ENCODE measurements at places on chromosomes 2 and 18.

- no peak for DNase-seq
Measured at GRCh38 chr2:214737188-214737587, 72.3 kb downstream of the BARD1 start.

GRCh38 chr2:77520641-77521547 is 1.3 kb downstream of the LRRTM4 start:
- DNase-seq, result no peak

GRCh38 chr18:39661856-39662366 is 2096.3 kb upstream of the CELF4 start:
- DNase-seq, result no peak

DNA sequence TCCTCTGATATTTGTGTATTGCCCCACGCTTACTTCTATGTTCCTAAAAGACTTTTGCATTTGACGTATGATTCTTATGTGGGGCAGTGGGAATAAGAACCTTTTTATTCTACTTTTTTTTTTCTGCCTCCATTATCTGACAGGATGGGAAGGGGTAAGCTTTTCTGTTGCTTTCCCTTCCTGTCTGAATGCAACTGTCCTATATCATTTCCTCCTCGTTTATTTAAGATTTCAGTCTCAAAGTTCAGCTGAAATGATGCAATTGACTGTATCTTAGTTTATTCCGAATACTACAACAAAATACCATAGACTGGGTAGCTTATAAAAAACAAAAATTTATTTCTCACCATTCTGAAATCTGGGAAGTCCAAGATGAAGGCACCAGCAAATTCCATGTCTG is 24.1 kb upstream of the HNMT start:
- DNase-seq, result no peak

DNA sequence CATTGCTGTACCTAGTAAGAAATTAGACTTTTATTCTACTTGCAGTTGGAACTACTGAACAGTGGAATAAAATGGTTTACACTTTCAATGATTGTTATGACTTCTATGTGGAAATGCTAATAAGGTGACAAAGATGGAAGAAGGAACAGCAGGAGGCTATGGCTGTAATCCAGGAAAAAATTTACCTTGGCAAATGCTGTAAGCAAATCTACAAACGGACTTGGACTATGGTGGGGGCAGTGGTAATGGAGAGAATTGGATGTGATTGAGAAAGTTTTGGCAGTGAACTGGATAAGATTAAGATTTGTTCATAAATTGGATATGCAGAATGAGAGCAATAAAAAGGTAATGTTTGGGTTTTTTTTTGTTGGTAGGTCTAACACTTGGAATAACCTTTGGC is 111.0 kb upstream of the ERBB4 start:
- DNase-seq, result no peak

DNA sequence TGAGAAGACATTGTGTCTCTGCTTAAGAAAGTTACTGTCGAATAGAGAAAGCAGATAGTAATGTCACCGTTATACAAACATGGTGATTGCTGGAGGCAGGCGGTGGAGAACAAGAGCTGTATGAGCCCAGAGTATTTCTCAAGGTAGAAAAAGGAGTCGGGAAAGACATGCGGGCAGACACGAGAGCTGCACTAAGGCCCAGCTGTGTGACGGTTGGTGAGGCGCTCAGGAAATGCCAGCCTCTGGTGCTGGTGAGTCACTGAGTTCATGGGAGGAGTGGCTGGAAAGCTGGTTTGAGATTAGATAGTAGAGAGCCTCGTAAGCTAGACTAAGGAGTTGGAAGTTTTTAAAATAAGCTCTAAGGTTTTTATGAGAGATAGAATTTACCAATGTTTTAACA is 390.9 kb upstream of the TRIB2 start:
- DNase-seq, result no peak

GRCh38 chr2:44793322-44793870 is 148.1 kb upstream of the SIX3 start:
- DNase-seq, result no peak

- no peak for DNase-seq
Measured at GRCh38 chr18:34189656-34190435, 34.9 kb downstream of the NOL4 start.

- no peak for DNase-seq
Measured at GRCh38 chr2:128425216-128425615, 106.5 kb upstream of the HS6ST1 start.

GRCh38 chr18:33201509-33201926 is 239.0 kb downstream of the CCDC178 start:
- DNase-seq, result no peak

DNA sequence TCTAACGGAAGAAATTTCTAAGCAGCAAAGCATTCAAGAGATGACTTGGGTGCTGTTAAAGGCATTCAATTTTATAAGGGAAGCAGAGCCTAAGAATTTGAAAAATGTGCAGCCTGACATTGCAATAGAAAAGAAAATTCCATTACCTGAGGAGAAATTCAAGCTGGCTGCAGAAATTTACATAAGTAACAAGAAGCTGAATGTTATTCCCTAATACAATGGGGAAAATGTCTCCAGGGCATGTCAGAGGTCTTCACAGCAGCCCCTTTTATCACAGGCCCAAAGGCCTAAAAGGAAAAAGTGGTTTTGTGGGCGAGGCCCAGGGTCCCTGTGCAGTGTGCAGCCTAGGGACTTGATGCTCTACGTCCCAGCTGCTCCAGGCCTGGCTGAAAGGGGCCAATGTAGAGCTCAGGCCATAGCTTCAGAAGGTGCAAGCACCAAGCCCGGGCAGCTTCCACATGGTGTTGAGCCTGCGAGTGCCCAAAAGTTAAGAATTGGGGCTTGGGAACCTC is 306.7 kb downstream of the RDH14 start:
- no peak for DNase-seq

GRCh38 chr2:173659509-173659908 is 304.8 kb downstream of the CDCA7 start:
- no peak for DNase-seq

DNA sequence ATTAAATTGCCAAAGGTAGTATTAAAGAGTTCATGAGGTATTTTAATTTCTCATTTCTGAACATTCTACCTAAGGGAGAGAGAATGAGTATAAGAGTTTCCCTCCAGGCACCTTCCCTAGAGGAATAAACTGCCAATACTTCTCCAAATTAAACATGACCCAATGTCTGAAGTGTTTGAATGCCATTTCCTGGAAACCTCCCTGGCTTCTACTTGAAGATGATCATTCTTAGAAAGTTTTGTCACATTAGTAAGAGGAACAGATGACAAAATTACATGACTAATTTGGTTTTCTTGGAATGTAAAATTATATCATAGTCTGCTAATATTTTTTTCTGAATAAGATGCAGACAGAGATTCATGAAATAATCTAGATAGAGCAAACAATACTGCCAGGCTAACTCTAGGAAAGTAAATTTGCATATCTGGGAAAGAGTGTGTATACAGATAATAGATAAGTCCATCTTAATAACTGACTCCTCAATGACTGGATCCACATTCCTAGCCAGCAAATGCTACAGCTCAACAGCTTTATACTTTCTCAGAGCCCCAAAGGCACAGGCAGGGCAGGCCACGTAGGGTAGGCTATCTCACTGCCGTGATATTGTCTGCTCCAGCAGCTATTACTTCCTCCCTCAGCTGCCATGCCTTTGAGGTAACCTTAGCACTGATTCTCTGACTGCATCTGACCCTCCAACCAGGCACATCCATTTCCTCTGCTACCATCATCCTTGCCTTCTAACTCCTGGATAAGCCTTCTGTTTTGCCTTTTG is 630.8 kb upstream of the PIK3C3 start:
- no peak for DNase-seq

GRCh38 chr2:138058427-138058826 is 94.2 kb downstream of the HNMT start:
- DNase-seq, result no peak

DNA sequence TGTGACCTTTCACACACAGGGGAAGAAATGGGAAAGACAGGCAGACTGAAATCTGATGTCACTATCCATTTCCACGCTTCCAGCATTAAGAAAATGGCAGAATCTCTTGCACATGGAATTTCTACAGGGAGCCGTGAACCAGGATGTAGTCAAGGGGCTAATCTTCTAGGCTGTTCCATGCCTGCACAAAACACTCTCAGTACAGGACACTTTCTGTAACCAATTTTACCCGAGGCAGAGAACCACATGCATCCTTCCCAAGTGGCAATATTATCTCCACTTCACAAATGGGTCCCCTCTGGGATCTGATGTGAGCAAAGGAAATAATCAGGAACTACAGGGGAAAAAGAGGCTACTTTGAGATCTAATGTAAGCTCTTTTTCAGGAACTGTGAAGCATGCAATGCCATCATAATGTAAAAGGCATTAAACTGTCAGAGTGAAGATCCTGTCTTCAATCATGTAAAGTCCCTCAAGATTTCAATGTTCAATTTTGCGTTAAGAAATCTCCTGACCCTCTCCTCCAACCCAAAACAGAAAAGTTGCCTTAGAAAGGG is 236.9 kb downstream of the RBM43 start:
- DNase-seq, result no peak

- no peak for DNase-seq
Measured at GRCh38 chr2:64837925-64838641, 151.1 kb upstream of the SLC1A4 start.

DNA sequence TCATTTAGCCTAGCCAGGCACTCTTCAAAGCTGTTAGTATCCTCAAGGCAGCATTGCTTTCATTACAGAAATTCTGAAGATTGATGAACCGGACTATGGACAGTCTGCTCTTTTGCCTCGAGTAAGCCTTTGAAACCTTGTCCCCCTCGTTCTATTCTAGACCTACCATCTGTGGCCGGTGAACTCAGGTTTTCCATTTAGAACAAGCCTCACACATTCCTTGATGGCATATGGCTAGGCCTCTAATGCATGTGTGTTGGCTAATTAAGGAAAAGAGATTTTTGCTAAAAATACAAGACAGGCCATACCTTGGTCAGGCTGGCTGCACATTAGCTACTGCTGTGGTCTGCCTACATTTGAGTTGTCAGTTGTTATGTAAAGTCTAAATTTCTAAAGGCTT is 111.8 kb downstream of the CERS6 start:
- no peak for DNase-seq

DNA sequence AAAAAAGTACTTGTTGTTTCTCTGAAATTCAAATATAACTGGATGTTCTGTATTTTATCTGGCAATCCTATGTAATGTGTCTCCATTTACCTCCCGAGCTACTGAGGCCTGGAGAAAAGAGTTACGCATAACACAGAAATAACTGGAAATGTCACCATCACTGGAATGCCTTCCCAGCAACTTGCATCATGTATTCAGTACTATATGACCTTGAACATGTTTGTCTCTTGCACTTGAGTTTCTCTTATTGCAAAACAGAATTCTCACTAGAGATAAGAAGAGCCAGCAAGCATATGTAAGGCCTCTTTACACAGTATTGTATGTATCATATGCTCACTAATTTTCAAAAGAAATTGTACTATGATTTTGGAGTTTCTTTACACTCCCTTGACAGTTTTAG is 99.6 kb upstream of the CTAGE1 start:
- DNase-seq, result no peak

GRCh38 chr2:9539531-9539930 is 16.1 kb downstream of the ADAM17 start:
- no peak for DNase-seq

GRCh38 chr2:173793709-173794565 is 171.2 kb downstream of the SP3 start:
- DNase-seq, result no peak

DNA sequence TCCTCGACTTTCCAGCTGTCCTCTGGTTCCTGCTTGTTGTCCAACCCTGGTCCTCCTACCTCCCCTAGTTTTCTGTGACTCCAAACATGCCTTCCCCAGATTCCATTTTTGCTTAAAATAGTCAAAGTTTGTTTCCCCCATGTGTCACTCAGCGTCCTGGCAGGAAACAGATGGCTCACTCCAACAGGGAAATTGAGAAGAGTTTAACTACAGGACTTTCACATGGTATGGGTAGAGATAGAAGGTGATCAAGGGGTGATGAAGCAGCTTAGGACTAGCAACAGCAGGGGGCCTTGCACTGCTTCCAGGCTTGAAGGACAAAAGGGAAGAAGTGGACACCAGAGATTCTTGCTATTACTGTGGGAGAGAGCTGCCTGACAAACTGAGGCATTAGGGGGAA is 6.1 kb upstream of the CUL3 start:
- no peak for DNase-seq

GRCh38 chr2:120934574-120935338 is 199.1 kb downstream of the GLI2 start:
- no peak for DNase-seq

DNA sequence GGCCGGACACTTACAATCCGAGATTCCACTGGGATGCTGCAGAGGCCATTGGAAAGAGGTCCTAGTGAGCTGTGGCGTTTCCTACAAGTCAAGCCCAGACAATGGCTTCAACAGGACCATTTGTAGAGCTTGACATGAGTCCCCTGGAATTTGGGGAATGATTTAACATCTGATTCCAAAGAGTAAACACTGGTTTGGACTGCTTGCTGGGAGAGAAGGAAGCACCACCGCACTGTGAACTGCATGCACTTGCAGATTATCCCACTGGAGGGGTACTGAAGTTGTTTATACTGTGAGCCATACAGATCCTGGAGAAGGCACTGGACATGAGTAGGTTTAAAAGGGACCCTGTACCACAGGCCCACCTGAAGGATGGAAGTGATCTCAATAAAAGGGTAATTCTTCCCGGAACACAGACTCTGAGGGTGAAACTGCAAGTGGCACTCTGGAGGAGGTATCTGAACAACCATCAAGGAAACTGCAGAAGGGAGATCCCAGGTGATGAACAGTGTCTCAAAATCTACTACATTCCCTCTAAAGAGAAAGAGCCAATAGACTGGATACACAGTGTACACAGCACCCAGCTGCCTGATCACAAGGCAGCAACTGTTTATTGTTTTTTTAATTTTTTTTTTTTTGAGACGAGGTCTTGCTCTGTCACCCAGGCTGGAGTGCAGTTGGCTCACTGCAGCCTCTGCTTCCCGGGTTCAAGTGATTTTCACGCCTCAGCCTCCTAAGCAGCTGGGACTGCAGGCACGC is 4.3 kb upstream of the RAB6C start:
- DNase-seq, result no peak

GRCh38 chr18:51610481-51610880 is 413.0 kb upstream of the MEX3C start:
- DNase-seq, result no peak

DNA sequence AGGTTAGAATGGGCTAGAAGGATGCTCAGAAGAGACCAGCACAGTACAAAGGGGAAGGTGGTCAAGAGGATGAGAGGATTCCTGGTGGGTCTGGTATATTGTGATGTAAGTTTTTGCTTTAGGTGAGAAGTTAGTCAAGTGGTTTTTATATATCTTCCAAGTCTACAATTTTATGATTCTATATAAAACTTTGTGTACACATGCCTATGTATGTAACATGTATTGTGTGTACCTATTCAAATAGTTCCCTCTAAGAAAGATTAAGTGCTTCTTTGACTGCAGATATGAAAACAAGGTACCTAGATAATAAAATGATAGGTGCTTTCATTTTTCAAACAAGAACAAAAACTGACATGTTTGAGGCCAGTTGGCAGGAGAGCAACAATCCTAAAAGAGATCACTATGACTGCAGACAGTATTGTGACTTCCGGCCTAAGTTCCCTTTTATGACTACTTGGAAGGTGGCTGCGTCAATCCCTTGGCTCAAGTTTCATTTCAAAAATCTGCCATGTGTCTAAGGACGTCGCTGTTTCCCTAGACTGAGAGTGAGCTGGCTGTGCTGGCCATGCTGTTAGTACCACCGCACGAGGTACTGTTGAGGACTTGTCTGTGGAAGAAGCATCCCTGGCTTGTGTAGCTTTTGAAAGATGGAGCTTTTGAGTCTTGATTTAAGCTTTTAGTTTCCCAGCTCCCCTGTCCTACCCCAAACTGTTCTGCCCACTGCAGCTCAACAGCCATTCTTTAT is 123.1 kb downstream of the PRPF40A start:
- DNase-seq, result no peak

Measured in activated CD4-positive, CD25-positive, alpha-beta regulatory T cell treated with anti-CD3 and anti-CD28 coated beads, Interleukin-2, amount 50 U/mL, for 16 hours (primary cell).